Osteocyte (in vitro differentiated cells): ENCODE measurements at places on chromosomes 1 and 21. TPM values are rescaled to one million over a fixed set of nuclear protein-coding genes. Genes with fewer than 3 reads are reported as not detected.

CADM3 gene
- 0.13 TPM in 1 of 2 replicates, not detected in the other for total RNA-seq

DNA sequence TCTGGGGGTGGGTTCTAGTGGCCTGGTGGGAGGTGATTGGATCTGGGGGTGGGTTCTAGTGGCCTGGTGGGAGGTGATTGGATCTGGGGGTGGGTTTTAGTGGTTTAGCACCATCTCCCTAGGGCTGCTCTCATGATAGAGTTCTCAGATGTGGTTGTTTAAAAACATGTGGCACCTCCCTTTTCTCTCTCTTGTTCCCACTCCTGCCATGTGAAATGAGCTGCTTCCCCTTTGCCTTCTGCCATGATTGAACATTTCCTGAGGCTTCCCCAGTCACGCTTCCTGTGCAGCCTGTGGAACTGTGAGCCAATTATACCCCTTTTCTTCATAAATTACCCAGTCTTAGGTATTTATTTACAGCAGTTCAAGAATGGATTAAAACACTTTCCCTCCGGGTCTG lies 327.3 kb upstream of the AJAP1 start:
- no peaks in the 10 kb centered on the region for H3K36me3 ChIP-seq
- no peak overlapping the region for H3K4me3 ChIP-seq
- DNase-seq: no peak
- H3K27me3 ChIP-seq: no peaks in the 10 kb centered on the region
- H3K4me1 ChIP-seq: no peaks in the 10 kb centered on the region

DNA sequence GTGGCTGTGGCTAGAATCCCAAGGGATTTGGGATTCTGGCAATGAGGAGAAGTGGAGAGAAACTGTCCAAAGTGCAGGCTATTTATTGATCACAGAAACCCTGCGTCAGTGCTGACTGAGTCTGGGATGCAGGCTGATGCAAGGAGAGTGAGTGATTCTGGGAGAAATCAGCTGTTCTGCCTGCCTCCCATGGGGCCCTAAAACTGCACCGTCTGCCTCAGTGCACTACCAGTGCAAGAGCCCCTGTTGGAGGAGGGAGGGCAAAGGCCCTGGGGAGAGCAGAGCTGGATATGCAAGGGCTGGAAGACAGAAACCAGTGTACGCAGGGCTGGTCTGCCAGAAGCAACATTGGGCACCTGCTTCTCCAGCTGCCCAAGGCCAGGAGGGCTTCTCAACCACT lies 42.6 kb downstream of the C1orf198 start:
- H3K36me3 ChIP-seq: no peaks in the 10 kb centered on the region
- H3K4me3 ChIP-seq: no peak overlapping the region
- peak overlapping the region; percentile 85 for H3K27ac ChIP-seq
- peaks cover 71% of the 10 kb centered on the region for H3K4me1 ChIP-seq

- DNase-seq: no peak
- peaks cover 12% of the 10 kb centered on the region for H3K4me1 ChIP-seq
- no peaks in the 10 kb centered on the region for H3K36me3 ChIP-seq
- no peak overlapping the region for H3K4me3 ChIP-seq
- peaks cover 17% of the 10 kb centered on the region for H3K27me3 ChIP-seq
Observed at GRCh38 chr1:78229344-78229743, 183.6 kb downstream of the GIPC2 start.

- no peak overlapping the region for H3K27ac ChIP-seq
- H3K27me3 ChIP-seq: peaks cover 25% of the 10 kb centered on the region
- no peak overlapping the region for H3K4me3 ChIP-seq
Observed at GRCh38 chr21:32826329-32827167, 55.0 kb upstream of the PAXBP1 start.

HYI gene
- total RNA-seq: 43.2 and 45.9 TPM in 2 replicates

MROH7 gene
- 0.11 TPM in 1 of 2 replicates, not detected in the other for total RNA-seq

- H3K27me3 ChIP-seq: peaks cover 22% of the 10 kb centered on the region
- DNase-seq: no peak
- no peak overlapping the region for H3K4me3 ChIP-seq
- no peak overlapping the region for H3K27ac ChIP-seq
- H3K36me3 ChIP-seq: no peaks in the 10 kb centered on the region
Observed at GRCh38 chr1:230049731-230050130, 17.3 kb upstream of the GALNT2 start.

C1orf116 gene
- not detected in 2 replicates for total RNA-seq
